Stimulated activated CD8-positive, alpha-beta memory T cell treated with anti-CD3 and anti-CD28 coated beads, Interleukin-2, amount 100 ng/mL, for 48 hours (primary cell): ENCODE measurements at places on chromosomes 1 and 21.

- no peak for DNase-seq
Measured at GRCh38 chr1:68497358-68497698, 446 bp upstream of the DEPDC1 start.

- DNase-seq, result no peak
Measured at GRCh38 chr1:16293538-16293937, 56.6 kb upstream of the CPLANE2 start.

DNA sequence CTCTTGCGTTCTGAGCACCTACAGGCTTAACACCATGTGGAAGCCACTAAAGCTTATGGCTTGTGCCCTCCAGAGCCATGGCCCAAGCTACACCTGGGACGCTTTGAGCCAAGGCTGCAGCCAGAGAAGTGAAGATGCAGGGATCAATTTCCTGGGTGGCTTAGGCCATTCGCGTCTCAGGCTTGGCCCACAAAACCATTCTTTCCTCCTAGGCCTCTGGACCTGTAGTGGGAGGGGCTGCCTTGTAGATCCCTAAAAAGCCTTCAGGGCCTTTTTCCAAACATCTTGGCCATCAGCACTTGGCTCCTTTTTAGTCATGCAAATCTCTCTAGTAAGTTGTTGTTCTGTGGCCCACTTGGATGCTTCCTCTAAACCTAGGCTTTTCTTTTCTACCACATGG is 401.7 kb upstream of the RUNX1 start:
- DNase-seq, result no peak

DNA sequence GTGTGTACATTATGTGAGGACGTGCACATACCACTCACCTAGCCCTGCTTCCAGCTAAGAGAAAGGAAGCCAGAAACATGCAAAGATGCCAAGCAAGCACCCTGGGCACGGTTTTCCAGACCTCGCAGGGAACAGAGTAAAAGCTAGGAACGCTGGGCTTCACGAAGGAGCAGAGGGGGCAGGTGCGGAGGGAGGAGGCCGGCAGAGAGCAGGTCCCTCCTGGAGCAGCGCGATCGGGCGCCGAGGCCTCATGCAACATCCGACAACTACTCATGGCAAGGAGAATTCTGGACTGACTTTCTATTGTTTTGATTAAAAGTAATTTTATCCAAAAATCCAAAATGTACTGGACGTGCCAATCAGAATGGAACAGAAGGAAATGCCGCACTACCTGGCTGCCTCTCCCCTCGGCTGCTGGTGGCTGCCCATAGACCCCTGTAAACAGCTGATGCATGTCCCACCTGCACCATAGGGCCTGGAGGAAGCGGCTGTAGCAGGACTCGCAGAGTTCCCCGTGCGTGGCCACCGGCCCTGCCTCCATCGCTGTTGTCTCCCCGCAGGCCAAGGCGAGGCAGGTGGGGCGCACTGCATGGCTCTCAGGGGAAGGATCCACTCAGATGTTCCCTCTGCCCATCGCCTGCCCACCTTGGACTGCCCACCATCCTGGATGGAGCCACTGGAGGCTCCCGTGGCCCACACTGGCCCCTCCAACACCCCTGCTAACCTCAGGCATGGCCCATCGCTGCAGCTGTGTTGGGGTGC is 93.5 kb downstream of the WDR4 start:
- no peak for DNase-seq

DNA sequence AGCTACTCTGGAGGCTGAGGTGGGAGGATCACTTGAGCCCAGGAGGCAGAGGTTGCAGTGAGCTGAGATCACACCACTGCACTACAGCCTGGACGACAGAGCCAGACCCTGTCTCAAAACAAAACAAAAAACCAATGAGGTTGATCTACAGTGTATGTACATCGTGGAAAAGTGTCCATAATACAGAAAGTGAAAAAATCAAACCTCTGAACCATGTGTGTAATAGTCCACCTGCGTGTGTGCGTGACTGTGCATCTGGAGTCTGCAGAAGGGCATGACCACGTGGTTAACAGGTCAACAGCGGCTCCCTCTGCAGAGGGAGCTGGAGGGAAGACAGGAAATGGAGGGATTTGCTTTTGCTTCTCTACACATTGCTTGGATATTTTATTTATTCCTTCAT is 32.4 kb upstream of the ENO1 start:
- no peak for DNase-seq

- no peak for DNase-seq
Measured at GRCh38 chr1:190975827-190976226, 498.2 kb upstream of the BRINP3 start.

DNA sequence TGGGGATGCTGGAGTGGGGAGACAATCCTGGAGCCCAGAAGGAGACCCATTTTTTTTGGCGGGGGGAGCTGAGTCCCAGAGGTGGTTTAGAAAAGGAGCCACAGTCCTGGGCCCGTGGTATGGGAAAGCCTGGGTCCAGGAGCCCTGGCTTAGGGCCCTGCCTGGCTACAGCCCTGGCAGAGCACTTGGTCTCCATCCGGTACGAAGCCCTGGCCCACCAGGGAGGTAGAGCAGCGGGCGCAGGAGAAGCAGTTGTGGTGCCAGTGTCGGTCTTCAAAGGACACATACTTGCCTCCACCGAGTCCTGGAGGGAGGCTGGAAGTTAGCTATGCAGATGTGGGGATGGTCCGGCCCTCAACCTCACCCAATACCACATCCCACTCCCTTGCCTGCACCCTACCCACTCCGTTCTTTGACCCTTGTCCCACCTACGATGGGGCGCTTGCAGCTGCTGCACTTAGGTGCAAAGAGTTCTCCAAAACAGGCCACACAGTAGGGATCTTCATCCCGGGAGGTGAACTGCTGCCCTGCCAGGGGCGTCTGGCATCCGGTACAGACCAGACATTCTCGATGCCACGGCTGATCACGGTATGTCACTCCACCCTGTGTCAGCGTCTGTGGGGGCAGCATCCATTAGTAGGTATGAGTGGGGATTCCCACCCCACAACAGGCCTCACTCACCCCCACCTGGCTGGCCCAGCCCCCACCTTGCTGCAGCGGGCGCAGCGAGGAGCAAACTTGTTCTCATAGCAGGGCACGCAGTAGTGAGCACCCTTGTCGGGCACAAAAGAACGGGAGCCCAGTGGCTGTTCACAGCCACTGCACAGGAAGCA is 7.7 kb upstream of the SF3A3 start:
- no peak for DNase-seq

DNA sequence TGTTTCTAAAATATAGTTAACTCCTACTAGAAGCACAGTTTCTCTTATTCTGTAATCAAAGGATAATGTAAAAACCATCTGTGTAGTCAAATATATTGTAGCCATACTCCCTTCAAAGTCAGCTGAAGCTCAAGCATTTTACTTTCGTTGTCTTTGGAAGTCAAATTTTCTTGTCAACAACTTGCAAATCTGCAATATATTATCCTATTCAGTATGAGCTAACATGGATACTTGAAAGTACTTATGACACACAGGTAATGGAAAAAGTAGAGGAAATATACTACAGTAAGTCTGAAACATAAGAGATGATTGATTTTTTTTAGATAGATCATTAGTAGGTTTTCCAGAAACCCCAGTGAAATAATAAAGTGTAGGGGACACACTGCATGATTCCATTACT is 121.5 kb downstream of the COL24A1 start:
- no peak for DNase-seq

DNA sequence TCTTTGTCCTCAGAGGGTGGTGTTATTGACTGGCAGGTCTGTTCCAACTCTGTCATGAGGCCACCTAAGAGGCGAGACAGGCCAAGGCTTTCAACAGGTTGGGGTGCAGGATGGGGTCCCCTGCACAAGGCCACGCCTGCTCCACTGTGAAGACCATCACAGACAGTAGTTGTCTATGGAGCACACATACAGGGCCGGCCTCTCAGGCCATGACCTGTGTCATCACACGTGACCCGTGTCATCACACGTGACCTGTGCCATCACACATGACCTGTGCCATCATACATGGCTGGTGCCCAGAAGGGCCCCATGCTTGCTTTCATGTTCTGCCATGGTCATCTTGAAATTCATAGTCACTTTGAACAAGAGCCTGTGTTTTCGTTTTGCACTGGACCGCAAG is 91.9 kb downstream of the ARHGEF10L start:
- DNase-seq, result no peak

- no peak for DNase-seq
Measured at GRCh38 chr1:4003846-4004505, 103.9 kb upstream of the C1orf174 start.

GRCh38 chr1:61005614-61006580 is 76.5 kb upstream of the NFIA start:
- no peak for DNase-seq

- no peak for DNase-seq
Measured at GRCh38 chr1:212224102-212224501, 61.1 kb upstream of the PPP2R5A start.

DNA sequence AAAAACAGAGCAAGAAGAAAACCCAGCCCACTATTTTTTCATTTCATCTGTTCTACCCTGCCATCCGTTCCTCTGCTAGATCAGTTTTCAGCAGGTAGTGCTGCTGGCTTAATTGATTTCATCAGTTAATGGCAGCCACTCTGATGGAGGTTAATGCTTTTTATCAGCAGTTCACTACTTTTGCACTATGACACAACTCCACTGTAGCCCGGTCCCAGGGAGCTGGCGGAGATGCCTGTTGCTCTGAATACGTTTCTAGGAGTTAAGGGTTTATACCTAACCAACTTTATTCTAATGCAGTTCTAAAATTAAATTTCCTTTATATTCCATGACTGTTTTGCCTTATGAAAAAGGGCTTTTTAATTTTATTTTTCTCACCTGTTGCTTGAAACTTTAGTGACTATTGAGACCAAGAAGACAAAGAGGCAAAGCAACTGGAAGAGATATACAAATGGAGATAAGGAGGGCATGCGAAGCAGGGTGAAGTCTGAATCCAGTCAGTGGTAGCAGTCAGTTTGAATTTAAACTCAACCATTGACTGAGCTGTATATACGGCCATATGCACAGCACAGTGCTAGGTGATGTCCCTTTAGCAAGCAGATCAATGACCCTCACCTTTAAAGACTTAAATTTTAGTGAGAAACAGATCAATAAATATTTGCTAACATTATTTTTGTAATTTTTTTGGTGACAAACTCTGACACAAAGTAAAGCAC is 477.9 kb downstream of the LMO4 start:
- no peak for DNase-seq

GRCh38 chr21:17708522-17709265 is 96.0 kb upstream of the BTG3 start:
- DNase-seq, result no peak

DNA sequence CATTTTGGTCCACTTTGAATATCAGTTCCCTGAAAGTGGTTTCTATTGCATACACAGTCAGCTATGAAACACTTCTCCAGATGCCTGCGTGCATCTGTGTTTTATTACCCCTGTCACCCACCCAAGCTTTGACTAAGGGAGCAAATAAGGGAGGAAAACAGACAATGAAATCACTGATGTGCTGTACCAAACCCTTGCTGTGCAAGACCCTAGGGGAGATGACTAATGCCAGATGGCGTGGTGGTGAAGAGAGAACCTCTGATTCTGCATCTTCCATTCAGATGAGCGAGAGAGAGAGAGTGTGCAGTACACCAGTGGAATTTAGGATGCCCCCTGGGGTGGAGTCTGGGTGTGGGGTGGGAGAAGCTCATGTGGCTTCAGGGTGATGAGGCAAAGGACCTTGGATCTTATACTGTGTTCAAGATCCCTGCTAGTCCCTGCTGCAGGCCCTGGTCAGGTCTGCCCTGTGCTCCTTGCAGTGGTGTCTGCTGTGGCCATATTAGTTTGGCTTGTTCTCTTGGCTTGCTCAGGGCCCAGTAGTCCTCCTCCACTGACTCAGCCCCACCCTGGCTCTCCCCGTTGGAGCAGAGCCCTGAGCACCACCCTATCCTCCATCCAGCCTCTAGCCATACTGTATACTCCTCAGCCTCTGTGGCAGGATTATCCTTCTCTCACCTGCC is 18.5 kb downstream of the CLCA1 start:
- DNase-seq, result no peak

- DNase-seq, result no peak
Measured at GRCh38 chr1:20896826-20897225, 109.7 kb upstream of the HP1BP3 start.

DNA sequence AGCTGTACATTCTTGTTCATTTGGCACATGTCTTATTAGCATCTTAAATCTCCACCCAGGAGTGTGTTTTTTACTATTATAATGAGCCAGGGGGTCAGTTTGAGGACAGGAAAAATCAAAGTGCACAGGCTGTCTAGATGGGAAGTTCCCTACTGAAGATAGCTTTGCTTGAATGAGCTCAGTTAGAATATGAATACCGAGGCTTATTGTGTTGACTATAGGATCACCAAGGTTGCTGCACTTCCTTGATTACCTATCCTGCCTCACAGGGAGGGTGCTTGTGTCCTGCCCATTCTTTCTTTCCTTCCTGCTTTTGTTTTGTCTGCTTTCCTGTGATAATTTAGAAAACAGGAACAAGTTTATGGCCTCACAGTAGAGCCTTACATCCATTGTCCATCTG is 16.3 kb downstream of the PHGDH start:
- no peak for DNase-seq

DNA sequence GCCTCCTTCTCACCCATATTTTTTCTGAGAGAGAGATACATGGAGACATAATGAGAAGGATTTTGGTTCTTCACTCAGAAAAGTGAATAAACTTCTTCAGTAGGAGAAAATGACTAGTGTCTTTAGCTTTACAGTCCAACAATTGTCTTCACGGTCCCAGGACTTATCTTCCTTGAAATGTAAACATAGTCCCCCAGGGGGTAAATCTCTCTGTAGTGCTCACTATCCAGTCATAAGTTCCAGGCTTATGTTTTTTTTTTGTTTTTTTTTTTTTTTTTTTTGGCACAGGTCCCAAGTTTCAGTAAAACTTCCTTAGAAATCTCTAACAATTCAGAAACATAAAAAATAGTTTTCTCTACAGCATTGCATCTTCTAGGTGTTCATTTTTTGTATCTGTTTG is 890.2 kb upstream of the B3GALT2 start:
- DNase-seq, result no peak

GRCh38 chr1:206048582-206048981 is 4.4 kb upstream of the RHEX start:
- no peak for DNase-seq

- DNase-seq, result no peak
Measured at GRCh38 chr1:88984569-88984968, 7.9 kb downstream of the KYAT3 start.
